CD4-positive, alpha-beta T cell treated with Interferon alpha-2 for 1 hour (primary cell): ENCODE measurements at places on chromosomes 4 and X.

DNA sequence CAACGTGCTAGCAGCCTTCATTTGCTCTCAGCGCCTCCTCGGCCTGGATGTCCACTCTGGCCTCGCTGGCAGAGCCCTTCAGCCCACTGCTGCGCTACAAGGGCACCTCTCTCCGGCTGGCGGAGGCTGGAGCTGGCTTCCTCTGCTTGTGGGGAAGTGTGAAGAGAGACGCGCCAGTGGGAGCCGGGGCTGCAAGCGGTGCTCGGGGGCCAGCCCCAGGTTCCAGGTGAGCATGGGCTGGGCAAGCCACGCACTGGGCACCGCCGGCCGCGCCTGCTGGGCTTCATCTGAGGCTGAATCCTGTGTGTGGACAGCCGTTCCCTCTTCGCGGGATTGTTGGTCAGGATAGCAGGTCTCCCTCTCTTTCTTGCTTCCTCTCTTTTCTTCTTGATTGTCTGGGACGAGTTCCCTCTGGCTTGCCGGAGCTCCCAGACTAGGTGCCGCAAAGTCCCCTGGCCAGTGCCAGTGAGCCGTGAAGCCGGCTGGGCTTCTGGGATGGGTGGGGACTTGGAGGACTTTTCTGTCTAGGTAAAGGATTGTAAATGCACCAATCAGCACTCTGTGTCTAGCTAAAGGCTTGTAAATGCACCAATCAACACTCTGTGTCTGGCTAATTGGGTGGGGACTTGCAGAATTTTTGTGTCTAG is 165.0 kb downstream of the HEPH start:
- no peak for DNase-seq

- peak; percentile 90 for DNase-seq
These were observed 219.8 kb downstream of the OR13H1 start for GRCh38 chrX:131763674-131764073.

GRCh38 chr4:112005027-112005426 is 140.2 kb upstream of the FAM241A start:
- DNase-seq: no peak

- no peak for DNase-seq
These were observed 234.8 kb upstream of the GNPDA2 start for GRCh38 chr4:44961001-44961755.

DNA sequence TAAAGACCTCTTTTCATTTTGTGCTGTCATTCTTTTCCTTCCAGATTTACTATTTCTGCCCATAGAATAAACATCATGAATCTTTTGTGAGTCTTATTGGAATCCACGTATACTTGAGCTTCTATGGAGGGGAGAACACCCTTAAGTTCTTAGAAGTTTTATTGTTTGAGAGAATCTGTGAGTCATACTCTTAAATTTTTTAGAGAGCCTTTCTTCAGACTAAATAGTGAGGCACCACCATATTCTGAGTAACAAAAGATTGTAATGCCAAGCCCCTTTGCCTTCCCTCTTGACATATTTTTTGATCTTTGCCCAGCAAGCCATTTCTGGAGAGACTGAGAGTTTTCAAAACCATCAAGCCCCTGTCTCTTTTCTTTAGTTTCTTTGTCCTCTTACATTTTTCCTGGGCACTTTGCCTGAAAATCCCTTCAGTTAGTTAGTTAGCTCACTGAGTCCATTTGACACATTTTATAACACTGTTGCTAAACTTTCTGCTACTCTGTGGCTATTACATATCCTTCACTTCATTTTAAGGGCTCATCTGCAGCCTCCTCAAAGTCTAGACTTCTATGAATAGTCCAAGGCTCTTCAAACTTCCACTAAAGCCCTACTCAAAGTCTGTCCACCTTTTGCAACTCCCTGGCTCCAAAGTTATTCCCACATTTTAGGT is 65.3 kb upstream of the NDUFC1 start:
- DNase-seq: no peak

DNA sequence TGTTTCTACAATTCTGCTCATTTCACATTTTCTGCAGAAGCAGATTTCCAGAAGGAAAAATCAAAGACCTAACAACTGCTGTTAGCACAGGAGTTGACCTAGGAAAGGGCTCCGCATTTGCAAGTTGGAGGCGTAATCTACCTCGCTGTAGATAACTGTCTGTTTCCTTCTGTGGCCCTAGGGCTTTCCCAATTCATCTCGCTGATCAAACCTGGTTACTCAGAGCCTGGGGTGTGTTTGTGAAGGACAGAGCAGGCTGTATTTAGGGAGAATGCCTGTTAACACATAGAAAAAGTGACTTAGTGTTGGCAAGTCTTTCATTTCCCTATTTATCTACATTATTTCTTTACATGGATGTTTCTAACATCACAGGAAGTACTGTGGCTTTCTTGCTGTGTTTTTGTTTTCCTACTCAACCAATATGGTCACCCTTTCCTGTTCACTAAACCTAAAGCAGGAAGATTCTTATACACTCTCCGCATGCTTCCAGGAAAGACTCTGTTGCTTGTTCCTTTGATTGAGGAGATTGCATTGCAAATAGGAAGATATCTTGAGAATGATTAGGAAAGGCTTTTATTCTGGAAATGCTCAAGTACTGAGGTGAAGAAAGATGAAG is 40.5 kb downstream of the AGA start:
- DNase-seq: no peak

- no peak for DNase-seq
These were observed 2366.3 kb downstream of the PCDH7 start for GRCh38 chr4:33086331-33086925.

DNA sequence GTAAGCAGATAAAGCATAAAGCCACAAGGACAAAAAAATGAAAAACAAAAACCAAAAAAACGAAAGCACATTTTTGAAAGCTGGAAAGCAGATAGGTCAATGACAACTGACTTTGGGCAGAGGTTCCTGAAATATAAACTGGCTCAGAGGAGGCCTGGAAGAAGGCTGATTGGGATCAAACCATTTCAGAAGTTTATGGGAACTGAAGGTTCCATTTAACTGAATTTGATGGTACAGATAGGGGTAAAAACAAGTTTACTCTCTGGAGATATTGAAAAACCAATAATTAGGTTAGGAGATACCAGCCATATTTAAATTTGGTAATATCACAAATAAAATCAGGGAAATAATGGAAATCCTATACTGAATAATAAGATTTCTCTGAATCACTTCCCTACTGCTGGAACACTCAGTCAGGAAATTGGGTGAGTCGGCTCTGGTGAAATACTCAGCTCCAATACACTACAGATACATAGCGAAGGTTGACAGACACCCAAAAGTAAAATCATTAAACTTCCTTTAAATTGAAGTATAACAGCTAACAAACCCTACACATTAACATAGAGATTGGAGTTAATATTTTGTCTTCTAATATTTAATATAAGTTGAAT is 1584.3 kb downstream of the STIM2 start:
- DNase-seq: no peak

DNA sequence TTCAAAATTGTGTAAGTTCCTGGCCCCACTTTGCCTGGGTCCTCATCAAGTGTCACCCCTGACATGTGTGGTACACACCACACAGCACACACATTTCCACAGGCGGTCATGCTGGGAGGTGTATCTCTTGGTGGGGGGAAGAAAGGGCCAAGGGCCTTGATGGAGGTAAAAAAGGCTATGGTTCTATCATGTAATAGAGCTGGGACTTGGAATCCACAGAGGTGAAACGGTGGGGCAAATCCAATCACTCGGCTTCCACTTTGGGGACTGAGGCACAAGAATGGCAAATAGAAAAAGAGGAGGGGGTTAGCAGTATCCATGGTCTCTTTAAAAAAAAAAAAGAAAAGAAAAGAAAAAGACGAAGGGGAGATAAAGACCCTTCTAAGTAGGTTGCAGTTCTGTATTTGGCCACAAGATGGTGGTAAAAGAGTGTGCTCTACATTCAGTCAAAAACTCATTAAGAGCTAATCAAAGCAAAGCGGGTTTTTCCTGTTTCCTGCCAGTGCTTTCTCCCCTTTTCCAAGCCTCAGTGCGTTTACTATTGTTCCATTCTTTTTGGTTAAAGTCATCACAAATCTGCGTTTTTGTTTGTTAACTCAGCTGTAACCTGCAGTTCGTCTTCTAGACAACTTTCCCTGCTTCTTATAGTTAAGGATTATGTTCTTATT is 37.0 kb upstream of the ATP6AP2 start:
- no peak for DNase-seq

GRCh38 chrX:84907324-84907968 is 96.2 kb upstream of the APOOL start:
- no peak for DNase-seq

GRCh38 chr4:169986369-169986768 is 39.8 kb downstream of the MFAP3L start:
- DNase-seq: no peak

- no peak for DNase-seq
These were observed 1.4 kb downstream of the TMA16 start for GRCh38 chr4:163495900-163496299.
